ENCODE measurements at places on chromosomes 7 and 10.
A peak's percentile ranks its signal among the peaks of the same experiment; 100 is the strongest.

DNA sequence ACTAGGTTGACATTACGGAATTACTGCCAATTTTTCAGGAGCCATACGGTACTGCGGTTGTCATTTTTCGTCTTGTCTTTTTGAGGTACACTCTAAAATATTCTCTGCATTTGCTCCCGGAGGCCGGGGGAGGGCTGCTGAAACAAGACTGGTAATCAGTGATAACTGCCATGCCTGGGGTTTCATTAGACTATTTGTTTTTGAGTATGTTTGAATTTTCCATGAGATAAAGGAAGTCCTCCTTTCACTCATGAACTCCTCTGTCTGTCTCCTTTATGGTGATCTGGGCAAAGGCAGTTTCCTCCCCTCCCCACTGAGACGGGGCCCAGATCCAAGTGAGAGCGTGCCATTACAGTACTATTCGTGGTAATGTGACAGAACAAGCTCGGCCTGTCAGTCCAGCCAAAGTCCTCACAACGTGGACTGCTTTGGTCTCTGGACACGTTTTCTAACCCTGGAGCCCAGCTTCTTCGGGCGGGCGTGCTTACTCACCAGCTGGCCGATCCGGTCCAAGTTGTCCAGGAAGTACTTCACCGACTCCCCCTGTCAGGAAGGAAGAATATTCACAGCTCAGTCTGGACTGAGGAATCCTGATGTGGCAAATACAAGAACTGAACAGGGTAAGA, 45.1 kb downstream of the AMZ1 start:
- peak; percentile 17 for DNase-seq

GRCh38 chr10:122463466-122464249, 2.3 kb downstream of the HTRA1 start:
- DNase-seq = no peak

- DNase-seq = no peak
Observed at GRCh38 chr10:110995301-110995700, 75.9 kb downstream of the SHOC2 start.

DNA sequence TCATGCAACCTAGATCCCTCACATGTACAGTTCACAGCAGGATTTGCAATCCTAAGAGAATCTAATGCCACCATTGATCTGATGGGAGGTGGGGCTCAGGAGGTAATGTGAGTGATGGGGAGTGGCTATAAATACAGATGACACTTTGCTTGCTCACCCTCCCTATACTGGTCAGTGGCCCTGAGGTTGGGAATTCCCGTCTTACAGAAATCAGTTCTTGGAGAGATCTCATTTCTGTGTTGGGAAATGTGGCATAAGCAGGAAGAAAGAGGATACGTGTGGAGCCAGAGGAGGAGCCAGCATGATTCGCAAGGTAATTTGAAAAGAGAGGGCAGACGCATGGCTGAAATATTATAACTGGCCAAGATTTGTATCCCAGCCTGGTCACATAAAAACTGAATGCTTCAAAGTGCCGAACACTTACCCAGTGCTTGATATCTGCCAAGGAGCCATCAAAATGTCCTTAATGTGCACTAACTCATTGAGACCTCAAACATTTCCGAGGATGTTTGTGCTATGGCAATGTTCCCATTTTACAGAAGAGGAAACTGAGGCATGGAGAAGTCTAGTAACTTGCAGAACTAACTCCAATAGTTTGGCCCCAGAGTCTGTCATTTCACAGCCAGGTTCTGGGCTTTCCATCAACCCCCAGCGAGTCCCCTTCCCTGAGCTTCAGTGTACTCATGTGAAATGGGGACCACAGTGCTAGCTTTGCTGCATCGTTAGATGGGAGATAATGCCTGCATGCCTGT, 5.5 kb upstream of the IKZF1 start:
- DNase-seq = no peak

DNA sequence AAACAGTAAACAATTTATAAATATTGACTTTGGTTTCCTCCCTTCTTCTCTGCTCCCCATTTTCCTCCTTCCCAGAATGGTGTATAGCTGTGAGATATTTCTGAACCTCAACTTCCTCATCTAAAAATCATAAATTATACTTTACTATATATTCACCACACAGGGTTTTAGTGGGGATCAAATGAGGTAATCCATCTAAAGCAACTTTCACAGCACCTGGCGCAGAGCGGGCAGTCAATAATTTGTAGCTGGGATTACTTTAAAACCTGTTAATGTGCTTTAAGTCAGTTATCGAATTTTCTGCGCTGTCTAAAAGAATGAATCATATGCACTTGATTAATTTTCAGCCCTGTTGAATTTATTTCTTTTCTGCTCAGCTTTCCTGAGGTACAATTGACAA, 172.7 kb downstream of the PTEN start:
- DNase-seq = no peak

All from fibroblast of upper back skin (primary cell).